ENCODE measurements at places on chromosomes 16 and 17.

DNA sequence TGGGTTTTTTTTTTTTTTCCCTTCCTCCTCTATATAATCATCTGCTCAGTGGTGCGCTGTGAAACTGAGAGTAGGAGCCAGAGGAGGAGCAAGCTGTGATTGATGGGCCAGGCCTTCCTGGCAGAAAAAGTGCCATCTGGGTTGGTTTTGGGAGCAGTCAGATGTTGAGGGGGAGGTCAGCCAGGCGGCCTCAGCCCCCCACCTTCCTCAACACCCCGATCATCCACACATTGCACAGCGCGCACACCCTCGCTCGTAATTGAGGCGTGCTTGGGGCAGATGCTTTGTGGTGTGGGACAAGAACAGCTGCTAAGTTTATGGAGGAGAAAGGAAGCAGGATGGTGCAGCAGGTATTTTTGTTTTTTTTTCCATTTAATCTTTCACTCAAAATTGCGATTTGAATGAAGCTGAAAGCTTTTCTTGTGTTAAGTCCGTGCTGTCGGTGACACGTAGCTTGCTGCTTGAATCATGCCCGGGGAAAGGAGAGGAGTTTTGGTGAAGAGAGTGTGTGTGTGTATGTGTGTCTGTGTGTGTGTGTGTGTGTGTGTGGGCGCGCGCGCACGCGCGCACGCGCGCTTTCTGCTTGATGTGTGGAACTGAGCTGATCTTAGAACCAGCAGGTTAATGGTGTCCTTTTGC, 177.4 kb downstream of the RBFOX1 start:
- no peak for DNase-seq

GRCh38 chr16:75224306-75225082, 5.7 kb downstream of the CTRB1 start:
- DNase-seq, result no peak

GRCh38 chr16:76441391-76441790, 164.2 kb downstream of the CNTNAP4 start:
- no peak for DNase-seq

- DNase-seq, result no peak
These were observed 27.8 kb upstream of the HEATR6 start for GRCh38 chr17:60106340-60107059.

DNA sequence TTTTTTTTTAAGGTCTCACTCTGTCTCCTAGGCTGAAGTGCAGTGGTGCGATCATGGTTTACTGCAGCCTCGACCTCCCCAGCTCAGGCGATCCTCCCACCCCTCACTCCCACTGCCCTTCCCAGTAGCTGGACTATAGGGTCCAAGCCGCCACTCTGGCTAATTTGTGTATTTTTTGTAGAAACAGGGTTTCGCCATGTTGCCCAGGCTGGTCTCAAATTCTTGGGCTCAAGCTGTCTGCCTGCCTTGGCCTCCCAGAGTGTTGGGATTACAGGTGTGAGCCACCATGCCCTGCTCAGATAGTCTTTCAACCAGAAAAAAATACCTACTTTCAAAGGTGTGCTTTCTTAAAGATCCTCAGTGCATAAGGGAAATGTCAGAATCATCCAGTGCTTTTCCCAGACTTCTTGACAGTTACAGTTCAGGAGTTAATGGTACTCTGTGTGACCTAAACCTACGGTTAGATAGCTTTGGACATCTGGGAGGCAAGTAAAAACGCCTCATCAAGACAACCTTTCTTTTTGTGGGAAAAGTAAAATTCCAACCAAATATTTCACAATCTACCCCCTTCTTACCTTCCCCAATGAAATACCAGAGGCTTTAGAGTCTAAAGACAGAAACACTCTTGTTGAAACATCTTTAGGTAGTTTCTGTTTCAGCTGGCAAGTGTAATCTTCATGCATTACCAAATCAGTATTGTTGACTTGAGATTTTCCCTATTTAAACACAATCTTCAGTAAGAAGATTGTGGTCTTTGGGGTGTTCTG, 6.8 kb downstream of the RSPRY1 start:
- no peak for DNase-seq

DNA sequence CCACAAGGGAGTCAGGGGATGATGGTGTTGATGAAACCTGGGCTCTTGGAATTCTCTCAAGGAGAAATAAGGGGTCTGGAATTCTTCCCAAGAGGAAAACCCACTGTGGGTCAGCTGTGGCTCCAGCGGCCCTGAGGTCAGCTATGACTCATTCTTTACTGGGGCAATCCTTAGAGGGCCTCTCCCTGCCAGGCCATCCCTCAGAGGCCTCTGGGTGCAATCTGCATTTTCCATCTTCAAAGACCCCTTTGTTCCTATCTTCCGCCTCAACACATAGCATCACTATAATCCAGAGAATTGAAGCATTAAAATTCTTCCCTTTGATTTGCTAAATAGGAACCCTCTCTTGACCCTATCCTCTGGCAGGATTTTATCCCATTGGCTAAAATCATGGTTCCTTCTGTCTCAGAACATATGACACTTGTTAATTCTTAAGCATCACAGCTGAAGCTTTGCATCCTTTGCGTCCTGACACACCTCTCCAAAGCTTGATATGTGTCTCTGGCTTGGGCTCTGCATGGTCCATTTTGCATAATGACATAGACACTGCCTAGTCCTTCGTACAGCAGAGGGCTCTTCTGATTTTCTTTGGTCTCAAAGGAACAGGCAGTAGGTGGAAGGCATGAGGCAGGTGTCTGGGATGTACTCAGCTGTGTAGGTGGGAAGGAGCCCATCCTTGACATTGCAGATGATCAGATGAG, 4.4 kb upstream of the KRT37 start:
- no peak for DNase-seq

DNA sequence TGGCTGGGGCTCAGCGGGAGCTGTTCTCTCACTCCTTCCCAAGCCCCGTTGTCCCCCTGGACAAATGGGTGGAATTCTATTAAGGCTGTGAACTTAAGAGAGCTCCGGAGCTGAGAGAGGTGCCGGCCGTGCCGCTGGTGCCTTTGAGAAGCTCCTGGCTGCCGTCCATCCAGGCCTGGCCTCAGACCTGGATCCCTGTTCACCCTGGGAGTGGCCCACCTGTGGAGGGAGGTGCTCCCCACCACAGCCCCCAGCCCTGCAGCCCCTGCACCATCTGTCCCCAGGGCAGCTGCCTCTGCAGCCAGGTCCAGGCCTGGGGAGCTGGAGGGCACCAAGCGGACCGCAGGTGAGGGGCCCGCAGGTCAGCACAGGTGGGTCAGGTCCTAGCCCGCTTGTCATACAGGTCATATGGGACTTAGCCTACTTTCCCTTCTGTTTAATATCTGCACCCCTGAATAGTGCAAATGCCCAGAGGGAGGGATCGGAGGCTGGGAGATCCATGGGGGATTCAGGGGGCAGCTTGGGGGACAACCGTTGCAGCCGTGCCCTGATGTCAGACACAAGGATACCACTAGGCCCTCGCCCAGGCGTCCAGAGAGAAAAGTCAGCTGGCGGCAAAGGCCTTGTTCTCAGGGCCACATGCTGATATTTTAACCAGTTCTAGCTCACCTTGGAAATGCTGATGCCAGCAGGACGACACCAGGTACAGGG, 15.2 kb upstream of the METRNL start:
- peak; percentile 7 for DNase-seq

DNA sequence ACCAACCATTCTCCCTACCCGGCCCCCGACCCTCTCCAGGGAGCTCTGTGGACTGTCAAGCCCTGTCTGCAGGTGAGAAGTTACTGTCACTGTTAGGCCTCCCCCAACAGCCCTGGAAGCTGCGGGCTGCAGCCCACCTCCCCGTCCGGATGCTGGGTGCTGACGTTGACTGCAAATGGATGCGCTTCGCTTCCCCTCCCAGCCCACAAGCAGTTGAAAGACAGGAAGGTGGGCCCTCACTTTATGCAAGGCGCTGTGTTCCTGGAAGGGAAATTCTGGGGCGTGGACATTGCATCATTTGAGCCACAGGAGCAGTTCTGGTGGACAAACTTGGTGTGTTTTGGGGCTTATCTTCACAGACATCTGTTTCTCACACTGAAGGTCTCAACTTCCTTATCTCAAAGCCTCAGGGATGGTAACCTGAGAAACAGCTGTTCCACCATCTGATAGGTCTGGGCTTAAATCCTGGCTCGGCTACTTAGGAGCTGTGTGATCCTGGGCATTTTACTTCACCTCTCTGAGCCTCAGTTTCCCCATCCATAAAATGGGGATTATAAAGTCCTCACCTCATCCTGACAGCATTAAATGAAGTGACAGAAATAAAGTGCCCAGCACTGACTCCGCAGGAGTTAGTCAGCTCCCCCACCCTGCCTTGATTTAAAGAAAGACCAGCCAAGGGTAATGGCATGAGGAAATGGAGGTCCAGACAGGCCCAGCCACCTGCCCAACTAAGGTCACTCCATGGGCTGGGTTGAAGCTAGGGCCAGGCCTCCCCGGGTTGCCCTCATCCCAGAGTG, 4.6 kb upstream of the DRC7 start:
- peak; percentile 55 for DNase-seq

- DNase-seq, result no peak
These were observed 26.9 kb upstream of the HLF start for GRCh38 chr17:55237841-55238178.

DNA sequence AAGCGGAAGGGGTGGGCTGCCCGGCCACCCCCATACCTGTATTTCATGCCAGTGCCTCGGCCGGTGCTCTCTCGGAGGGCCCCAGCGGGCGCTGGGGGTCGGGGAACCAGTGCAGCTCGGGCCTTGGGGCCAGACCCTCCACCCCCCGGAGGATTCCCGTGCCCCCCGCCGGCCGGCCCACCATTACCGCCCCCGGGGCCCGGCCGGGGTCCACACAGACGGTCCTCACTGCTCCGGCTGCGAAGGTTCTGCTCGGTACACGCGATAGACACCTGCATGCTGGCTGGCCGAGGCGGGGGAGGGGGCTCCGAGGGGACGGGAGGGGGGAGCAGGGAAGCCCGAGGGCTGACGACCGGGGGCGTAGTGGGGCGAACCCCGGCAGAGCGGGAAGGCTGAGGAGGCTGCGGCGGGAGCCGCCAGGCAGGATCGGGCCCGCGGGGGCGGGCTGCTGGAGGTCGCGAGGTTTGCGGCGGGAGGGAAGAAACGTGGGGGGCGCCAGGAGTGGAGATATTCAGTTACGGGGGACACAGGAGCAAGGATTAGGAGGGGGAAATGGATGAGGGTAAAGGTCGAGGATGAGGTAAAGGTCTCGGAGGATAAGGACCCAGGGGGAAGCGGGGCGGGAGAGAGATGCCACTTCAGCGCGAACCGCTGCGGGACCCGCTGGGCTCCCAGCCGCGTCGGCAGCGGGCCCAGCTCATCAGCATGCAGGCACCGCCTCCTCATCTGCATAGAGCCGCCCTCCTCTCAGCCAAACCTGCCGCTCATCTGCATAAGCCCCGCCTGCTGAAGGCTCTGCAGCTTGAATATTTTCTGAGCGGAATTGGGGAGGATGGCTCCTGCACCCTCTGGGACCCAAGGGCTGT, at the start of gene KCNAB3:
Gene KCNAB3 (minus strand): TSS at position 699 of the 866 bp plus-strand sequence. CDS start 421 bp downstream, at position 278.
- DNase-seq, result peak; percentile 61

- DNase-seq, result no peak
These were observed 41.4 kb upstream of the SLFN13 start for GRCh38 chr17:35489944-35490343.

DNA sequence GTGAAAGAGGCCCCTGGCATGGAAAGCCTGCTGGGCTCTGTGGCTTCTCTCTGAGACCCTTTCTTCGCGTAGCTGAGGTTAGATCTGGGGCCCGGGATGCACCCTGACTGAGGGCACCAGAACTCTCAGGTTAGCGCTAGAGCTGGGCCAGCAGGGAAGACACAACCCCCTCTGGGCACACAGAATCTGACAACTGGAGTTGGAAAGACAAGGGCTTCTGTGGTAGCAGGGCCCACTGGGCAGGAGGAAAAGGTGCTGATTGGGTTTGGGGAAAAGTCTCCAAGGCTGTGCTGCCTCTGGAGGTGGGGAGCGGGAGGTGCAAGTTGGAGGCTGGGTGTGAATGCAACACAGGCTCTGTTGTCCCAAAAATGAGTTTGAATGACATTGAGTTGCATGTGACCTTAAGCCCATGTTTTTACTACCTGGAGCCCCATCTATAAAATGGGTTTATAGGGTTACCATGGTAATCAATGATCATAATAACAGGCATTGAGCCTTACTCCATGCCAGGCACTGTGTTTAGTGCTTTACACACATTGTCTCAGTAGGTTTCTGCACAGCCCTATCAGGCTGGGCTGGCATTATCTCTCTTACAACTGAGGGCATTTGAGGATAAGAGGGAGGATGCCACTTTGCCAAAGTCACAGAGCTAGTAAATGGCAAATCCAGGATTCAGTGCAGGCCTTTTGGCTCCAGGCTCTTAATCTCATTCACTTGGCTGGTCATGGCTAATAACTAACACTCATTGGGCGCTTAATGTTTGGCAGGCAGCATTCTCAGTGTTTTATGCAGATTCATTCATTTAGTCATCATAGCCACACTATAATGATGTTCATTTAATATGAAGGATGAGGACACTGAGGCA, 9.5 kb upstream of the IGFBP4 start:
- DNase-seq, result no peak

GRCh38 chr17:17446666-17447155, 30.1 kb upstream of the MED9 start:
- no peak for DNase-seq

DNA sequence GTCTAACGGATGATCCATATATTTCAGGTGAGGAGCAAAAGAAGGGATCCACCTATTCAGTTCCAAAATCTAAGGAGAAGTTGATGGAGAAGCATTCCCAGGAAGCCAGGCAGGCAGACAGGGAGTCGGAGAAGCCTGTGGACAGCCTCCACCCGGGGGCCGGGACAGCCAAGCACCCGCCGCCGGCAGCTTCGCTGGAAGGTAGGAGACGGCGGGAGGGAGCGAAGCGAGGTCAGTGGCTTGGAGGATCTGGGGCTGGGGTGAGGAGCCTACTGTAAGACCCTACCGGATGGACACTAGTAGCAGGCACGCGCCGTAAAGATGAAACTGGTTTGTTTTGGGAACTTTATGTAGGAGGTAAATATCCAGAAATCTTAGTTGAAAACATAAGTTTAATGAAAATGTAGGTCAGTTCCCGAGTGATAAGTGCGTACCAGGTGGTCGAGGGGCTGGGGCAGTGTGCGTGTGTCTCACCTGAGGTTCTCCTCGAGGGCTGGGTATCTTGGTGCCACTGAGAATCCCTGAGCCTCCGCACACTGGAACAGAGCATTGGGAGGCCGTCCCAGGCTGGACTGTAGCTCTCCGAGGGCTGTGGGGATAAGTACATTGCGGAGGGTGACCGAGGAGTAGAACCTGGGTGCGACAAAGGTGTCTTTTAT, 714 bp downstream of the SPATA33 start:
- DNase-seq, result no peak

DNA sequence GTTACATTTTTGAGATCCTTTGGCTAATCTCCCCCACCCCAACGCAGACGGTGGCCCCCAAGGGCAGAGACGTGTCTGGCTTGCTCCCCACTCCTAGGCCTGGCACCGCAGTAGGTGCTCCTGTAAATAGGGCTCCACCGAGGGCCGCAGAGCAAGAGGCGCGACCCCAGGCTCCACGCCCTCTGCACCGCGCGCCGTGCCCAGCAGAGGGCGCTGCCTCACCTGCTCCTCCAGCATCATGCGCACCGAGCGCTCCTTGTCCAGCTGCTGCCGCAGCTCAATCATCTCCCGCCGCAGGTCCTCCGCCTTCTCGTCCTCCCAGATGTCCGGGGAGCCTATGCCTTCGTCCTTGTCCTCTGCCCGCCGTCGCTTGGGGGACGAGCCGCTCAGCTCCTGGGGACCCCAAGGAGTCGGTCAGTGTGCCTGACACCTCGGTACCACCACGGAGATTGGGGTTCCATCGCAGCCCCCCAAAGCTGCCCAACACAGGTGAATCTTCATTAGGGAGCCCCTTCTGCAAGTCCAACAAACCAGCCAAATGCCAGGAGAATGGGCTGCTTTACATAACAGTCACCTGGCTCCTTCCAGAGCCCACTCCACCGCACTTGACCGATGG, 11.2 kb downstream of the TFAP4 start:
- peak; percentile 14 for DNase-seq

- no peak for DNase-seq
These were observed 51.1 kb upstream of the MEAK7 start for GRCh38 chr16:84555418-84556196.

- DNase-seq, result peak; percentile 51
These were observed 64.1 kb downstream of the PLD6 start for GRCh38 chr17:17141860-17142552.

Measured in CD4-positive, alpha-beta T cell treated with Interleukin-4 for 1 hour (primary cell).